ENCODE measurements at places on chromosomes 11 and 22.

DNA sequence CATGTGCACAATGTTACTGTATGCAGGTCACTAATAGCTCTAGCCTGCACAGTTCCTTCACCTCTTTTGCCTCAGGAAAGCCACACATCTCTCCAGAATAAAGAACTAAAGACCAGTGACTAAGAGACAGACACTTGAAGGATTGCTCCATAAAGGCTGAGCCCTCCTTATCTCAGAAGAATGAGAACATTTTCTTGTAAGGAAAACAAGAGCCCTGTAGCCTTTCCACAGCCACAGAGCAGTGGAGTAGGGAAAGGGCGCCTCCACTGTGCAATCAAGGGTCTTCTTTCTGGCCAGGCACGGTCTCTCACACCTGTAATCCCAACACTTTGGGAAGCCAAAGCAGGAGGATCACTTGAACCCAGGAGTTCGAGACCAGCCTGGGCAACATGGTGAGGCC lies 202.6 kb upstream of the TMEM45B start:
- no peak for DNase-seq

DNA sequence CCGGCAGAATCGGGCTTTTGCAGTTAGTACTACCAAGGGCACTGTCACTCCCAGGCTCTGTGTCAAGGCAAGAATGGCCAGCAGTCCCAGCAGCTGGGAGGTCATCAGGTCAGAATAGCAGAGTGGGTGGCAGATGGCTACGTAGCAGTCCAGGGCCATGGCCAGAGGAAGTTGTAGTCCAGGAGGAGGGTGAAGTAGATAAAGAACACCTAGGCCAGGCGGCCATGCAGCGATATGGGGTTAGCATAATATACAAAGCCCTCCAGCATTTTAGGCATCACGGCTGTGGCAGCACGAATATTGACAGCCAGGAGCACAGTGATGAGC lies 52.1 kb downstream of the RRM1 start:
- no peak for DNase-seq

DNA sequence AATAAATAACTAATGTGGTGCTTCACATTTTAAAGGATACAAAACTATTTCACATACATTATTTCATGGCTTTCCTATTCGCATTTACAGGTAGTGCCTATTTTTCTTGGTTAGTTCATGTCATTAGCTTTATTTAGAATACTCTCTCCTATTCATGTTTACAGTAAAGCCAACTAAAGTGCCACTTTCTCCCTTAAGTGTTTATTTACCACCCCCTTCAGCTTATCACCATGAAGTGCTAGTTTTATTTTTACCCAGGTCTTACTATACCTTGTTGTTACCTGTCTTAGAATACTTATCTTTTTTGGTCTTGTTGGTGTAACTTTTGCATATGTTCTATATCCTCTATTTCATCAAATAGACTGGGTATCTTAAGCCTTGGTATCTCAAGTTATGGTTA lies 715.2 kb upstream of the TENM4 start:
- DNase-seq: no peak

DNA sequence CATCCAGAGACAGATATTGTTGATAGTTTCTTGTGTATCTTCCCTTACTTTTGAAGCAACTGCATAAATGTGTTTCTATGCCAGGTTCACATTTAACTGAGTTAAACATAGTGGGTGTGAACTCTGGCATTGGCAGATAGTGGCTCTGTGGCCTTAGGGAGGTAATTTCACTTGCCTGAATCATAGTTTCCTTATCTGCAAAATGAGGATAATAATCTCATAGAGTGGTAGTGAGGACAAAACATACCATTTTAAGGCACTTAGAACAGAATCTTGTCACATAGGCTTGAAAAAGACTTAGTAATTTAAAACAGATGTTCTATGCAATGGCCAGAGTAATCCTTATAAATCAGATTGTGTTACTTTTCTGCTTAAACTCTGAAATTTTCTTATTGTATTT lies 56.4 kb upstream of the SYN3 start:
- no peak for DNase-seq

DNA sequence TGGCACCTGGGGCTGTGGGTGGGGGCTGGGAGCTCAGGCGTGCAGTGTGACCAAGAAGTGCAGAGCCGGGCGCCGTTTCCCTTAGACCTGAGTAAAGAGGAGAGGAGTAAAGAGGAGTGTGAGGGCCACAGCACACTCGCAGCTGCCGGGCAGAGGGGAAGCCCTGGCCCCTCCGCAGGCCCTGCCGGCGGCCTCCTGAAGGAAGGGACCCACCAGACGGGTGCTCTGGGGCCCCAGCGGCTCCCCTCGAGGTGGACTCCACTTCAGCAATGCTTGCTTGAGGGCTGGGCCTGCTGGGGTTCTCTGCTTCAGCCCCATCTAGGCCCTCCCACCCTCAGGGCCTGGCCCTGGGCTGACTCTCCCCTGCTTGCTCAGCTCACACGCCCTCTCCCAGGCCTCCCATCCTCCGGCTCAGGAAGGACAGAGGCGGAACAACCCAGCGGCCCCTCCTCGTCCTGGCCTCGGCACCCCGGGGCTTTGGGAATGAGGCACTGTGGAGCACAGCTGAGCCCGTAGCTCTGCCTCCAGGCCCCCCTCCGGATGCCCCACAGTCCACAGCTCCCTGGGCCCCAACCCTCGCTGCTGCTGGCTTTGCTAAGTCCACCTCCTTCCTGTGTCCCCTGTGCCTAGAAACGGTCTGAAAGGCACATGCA lies 1198.7 kb downstream of the BRD1 start:
- DNase-seq: no peak

DNA sequence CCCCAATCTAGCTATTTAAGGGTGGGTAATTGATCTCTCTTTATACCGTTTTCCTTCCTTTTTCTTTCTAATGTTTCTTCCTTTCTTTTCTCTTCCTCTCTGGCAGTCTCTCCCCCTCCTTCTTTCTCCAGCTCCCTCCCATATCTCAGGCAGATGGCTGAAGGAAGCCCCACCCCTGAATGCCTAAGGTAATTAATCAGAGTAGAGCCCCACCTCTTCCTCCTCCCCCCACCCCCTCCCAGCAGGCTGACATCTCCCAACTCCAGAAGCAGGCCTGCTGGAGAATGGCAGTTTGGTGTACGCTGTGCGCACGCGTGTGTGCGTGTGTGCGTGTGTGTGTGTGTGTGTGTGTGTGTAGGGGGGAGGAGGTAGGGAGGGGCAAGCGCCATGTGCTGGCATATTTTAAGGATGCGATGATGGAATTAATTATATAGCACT lies 122.6 kb downstream of the APOL5 start:
- DNase-seq: peak; percentile 85

GRCh38 chr11:8532475-8532874 lies 61.6 kb downstream of the STK33 start:
- no peak for DNase-seq

GRCh38 chr22:46792841-46793261 lies 30.4 kb downstream of the TBC1D22A start:
- no peak for DNase-seq

- no peak for DNase-seq
These were observed 30.2 kb downstream of the LRP5 start for GRCh38 chr11:68342459-68343158.

DNA sequence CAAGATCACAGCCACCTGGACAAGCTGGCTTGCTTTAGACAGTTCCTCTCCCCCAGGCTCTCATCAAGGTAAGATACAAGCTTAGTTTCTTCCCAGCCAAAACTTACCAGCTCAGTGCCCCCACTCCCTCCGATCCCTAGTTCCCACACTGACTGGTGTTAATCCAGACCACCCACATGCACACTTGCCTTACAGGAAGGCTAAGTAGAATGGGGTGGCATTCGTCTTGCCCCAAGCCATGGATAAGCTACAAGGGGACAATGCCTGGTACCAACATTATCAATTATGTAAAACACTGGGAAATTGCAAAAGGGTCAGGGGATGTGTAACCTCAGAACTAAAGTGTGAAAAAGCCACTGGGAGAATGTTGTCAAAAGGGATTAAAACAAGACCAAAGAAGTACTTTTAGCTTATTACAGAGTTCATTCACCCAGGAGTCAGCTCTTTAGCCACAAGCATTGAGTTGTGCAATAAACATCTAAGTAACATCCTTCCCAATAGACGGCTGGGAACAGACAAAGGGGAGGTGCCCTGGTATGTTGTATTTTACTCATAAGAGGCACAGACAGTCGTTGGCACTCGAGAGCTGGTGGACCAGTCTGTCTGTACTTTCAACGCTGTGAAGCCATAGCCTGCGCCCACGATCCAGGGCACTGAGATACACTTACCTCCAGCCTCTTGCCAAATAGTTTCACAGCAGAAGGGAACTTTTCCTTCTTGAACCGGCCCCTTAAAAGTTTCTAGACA lies 1.1 kb downstream of the DHCR7 start:
- no peak for DNase-seq

DNA sequence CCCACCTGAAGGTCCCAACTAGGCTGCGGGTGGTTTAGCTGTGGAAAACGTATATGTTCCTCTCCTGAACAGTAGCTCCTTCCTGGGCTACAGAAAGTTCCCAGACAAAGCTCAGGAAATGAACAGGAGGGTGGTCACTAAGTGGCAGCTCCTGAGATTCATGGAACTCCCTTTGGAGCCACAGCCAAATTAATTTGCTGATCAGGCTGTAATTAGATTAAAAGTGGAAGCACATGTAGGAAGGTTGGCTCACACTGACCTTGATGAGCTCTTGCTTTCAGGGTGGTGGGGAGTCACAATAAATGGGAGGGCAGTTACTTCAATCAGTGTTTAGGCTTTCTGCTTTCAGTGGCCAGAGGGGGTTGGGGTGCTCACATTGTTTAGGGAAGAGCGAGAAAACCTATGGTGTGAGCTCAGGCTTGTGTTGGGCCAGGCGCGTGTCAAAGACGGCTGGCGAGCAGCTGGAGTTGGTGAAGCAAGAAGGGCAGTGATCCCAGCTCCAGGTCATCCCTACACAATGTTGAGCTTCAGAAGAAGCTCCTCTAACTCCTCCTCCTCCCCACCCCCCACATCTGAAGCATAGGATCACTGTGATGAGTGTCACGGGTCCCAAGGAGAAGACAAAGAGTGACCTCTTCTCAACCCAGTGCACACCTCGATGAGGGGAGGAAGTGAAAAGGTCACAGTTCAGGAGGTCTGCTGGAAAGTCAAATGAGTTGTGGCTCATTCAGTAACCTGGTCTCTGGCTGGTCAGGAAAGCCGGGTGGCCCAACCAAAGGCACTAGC lies 42.5 kb downstream of the CLPB start:
- DNase-seq: no peak

DNA sequence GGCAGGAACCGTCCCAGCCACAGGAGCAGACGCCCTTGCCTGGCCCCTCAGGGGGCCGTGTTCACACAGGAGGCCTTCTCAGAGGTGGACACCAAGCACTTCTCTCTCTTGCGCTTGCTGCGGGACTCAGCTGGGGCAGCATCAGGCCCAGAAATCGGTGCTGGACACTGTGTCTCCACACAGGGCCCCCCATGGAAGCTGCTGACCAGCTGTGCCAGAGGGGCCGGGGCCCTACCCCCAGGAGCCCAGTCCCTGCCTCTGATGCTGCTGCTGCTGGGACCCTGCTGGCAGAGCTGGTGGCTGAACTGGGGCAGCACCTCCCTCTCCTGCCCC lies 4.0 kb downstream of the PLXNB2 start:
- no peak for DNase-seq

DNA sequence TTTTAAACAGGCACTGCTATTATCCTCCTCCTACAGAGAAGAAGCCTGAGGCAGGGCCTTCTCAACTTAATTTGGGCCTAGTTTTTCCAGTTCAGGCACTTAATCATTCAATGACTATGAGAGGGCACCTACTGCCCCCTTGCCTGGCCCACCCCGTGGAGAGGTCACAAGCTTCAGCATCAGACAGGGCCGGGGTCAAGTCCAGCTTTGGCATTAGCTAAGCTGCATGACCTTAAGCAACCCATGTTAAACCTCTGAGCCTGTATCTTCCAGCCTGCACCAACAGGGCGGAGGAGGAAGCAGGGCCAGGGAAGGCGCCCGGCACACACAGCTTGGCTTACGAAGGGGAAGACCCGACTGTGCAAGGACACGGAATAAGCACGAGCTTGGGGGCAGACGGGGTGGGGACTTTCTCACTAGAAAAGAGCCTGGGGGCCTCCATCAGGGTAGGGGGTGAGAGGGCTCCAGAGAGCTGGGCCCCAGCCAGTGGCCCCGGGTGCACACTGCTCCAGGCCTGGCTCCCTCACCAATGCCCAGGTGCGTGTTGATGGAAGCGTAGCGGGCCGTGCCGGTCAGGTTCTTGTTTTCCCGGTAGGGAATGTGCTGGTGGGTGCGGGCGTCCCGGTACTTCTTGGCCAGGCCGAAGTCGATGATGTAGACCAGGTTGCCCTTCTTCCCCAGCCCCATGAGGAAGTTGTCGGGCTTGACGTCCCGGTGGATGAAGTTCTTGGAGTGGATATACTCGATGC lies 16.9 kb downstream of the CSNK1E start:
- DNase-seq: no peak

GRCh38 chr11:64501500-64502427 lies 89.3 kb upstream of the SLC22A12 start:
- DNase-seq: no peak

GRCh38 chr22:29788339-29789279 lies 21.4 kb downstream of the UQCR10 start:
- no peak for DNase-seq

DNA sequence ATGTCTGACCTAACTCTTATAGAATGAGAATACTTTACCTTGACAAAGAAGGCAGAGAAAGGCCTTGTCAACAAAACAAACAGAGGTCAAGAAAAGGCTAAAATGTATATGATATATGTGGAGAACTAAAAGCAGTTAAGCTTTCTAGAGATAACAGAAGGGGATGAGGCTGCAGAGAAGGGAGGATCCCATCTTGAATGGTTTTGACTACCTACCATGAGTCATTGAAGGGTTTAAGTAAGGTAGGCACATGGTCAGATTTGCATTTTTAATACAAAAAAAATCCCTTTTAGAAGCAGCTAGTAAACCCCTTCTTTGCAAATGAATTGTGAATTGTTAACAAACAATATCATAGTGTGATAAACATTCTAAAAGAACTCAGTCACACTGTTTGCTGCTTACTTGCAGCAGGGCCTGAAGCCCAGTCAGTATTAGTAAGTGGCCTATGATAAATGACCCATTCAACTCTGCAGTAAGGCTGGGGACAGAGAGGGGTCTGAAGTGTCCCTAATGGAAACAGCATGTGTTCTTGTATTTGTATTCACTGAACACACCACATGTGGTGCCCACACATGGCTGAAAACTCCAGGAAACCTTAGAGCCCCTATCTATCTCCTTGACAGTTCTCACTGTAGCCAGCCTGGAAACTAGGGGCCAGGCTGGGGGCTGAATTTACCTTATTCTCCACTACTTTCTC lies 328.8 kb upstream of the PITPNB start:
- no peak for DNase-seq

DNA sequence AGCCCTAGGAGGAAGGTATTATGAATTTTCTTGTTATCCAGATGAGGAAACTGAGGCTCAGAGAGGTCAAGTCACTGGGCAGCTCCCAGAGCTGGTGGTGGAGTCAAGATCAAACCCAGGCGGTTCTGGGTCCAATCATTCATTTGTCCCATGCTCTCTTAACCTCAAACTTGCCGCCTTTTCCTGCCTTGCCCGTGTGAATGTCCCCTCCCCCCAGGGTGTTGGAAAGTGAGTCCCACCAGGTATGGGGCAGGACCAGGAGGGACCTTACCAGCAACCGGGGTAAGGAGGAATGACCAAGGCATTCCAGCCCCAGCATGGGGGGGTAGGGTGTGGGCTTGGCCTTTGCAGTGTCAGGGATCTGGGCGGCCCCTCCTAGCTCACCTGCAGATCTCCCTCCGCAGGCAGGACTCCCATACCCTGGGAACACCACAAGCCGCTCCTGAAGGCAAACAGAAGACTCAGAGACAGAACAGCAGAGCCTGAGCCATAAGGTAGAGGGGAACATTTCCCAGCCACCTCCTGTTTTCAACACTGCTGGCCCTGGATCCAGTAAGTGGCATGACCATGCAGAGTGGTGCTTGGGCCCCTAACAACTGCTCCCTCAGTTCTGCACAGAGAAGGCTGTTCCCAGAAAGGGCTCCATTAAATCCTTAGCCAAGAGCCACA lies 41.2 kb upstream of the SYT7 start:
- no peak for DNase-seq

All from dorsolateral prefrontal cortex (tissue), 122 donors.